ENCODE measurements at places on chromosomes 7 and 10.

- no peak for DNase-seq
These were observed 582 bp downstream of the TPST1 start for GRCh38 chr7:66205741-66206090.

GRCh38 chr10:72308320-72308987 is 34.7 kb downstream of the DDIT4 start:
- no peak for DNase-seq

DNA sequence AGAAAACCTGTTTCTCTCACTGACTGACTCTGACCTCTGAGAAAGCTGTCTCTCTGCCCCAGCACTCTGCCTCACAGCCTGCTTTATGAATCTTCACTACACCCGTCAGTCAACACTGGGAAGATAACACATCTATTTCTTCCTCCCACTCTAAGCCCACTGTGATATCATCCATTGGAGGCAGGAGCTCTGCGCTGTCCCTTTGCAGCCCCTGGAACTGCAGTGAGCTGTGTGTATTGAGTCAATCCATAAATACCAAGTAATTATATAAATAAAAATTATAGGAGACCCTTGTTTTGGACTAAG is 17.2 kb upstream of the FXYD4 start:
- no peak for DNase-seq

DNA sequence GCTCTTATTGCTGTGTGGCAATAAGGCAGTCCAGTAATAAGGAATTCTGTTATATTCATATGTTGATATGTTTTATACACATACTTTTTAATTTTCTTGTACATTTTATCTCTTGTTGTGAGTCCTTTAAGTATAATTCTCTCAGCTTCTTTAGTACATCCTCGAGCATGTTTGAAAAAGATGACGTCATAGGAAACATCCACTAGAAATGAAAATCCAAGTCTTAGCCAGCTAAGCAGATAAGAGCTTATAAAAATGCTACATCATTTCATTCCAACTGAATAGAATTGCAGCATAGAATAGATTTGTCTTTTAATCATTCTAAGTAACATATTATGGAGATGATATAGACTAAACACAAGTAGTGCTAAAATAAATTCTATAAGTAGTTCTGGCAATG is 283.7 kb upstream of the FZD1 start:
- no peak for DNase-seq

- no peak for DNase-seq
These were observed 1106.8 kb upstream of the LRRTM3 start for GRCh38 chr10:65818990-65819389.

DNA sequence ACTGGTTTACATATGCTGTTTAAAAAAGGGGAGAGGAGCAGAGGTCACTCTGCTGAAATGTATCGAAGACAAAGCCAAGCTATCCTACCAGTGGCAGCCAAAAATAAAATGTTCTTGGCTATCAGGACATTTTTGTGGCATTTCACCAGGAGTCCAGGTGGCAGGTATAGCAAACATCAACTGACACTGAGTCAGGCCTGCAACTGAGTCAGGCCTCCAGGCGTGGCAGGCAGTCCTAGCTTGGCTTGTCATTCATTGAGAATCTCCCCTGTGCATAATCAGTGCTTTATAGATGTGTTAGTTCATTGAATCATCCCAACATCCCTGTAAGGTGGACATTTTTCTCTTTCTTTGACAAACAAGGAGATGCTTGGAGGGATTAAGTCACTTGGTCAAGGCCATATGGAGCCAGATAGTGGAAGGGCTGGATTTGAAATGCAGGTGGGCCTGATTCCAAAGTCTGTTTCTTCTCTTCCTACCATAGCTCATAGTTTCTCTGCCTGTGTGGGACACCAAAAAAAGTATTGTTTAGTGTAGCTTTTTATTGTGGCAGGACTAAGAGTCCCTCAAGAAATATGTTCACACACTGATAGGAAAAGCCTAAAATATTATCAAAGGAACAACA is 4.3 kb downstream of the DYNC1I1 start:
- no peak for DNase-seq

GRCh38 chr10:23191764-23192711 is at the start of gene PTF1A:
TSS of gene PTF1A (plus strand) at chr10:23192312. CDS start at chr10:23192531, 219 bp downstream.
- DNase-seq: no peak

DNA sequence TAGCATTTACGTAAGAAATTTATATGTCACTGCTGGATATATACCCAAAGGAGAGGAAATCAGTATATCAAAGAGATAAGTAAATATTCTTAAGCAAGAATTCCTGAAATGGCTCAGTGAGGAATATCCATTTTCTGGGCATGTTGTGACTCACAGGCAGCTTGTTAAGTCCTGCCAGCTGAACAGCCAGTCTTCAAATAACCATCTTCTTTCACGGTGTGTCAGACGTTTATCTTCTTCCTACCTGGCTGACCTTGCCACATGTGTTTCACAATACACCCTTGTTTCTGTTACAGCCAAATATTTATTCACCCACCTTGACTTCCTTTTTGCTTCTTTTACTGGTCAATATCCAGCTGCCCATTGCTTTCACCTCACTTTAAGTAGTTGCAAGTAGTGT is 648.1 kb downstream of the ANKRD7 start:
- no peak for DNase-seq

Data from Jurkat, Clone E6-1 (cell line).